Stimulated activated CD8-positive, alpha-beta memory T cell treated with anti-CD3 and anti-CD28 coated beads, Interleukin-15, amount 100 ng/mL, for 24 hours (primary cell): ENCODE measurements at places on chromosomes 4 and X.

DNA sequence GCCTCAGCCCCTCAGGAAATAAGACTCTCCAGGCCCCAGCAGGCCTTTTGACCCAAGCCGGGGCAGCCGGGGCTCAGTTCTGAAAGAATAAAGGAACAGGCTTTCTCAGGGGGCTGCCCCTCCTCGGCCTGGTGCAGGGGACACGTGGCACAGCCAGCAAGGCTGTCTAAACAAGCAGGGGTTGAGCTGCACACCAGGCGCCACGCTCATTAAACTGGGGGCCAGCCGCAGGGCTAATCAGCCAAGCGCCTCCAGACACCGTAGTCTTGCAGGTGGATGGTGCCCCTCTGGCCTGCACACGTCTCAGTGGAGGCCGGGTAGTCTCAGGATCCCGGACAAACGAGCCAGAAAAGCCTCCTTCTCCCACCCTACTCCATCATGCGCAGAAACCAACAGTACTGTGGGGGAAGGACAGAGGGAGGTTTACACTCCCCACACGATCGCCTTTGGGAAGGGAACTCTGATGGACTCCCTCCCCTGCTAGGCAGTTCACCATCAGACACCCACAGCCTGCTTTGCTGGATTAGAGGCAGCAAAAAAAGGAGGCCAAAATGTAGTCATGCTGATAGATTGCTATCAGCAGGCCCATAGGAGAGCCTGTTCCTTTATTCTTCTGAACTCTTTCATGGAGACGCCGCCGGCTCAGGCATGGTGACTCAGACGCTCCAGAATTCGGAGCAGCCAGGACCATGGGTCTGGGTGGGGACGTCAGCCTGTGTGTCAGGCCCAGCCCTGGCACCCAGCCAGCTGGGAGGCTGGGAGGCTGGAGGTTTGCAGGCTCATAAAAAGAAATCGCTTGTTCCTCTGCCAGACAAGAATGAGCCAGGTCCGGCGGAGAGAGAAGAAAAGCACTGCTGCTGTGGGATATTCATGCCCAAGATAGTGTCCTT, 342.4 kb downstream of the BCOR start:
- DNase-seq = no peak

GRCh38 chr4:104429150-104429741, 65.4 kb downstream of the CXXC4 start:
- DNase-seq = no peak

DNA sequence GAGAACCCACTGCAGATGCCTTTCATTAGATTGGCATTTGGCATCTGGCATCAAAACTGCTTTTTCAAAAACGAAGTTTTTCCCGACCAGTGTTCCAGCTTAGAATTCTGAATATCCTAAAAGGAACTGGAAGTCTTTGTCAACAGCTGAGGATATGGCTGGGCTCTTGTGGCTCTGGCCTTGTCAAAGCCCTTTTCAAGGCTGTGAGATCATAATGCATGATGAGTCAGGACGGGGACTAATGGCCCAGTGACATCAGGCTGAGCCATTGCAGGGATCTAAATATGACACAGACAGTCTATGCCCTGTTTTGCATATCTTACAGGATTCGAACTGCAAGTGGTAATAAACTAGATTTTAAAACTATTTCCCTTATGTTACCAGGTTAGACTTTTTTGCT, 306.4 kb downstream of the PTTG2 start:
- no peak for DNase-seq

DNA sequence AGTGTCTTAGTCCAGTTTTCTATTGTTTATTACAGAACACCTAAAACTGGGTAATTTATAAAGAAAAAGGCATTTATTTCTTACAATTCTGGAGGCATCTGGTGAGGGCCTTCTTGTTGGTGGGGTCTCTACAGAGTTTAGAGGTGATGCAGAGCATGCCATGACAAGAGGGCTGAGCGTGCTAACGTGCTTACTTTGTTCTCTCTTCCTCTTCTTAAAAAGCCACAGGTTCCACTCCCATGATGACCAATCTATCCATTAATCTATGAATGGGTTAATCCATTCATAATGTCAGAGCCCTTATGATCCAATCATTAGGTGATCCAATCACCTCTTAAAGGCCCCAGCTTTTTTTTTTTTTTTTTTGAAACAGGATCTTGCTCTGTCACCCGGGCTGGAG, 291.5 kb upstream of the GALNTL6 start:
- no peak for DNase-seq

GRCh38 chr4:119008761-119009160, 120.1 kb downstream of the SYNPO2 start:
- no peak for DNase-seq

DNA sequence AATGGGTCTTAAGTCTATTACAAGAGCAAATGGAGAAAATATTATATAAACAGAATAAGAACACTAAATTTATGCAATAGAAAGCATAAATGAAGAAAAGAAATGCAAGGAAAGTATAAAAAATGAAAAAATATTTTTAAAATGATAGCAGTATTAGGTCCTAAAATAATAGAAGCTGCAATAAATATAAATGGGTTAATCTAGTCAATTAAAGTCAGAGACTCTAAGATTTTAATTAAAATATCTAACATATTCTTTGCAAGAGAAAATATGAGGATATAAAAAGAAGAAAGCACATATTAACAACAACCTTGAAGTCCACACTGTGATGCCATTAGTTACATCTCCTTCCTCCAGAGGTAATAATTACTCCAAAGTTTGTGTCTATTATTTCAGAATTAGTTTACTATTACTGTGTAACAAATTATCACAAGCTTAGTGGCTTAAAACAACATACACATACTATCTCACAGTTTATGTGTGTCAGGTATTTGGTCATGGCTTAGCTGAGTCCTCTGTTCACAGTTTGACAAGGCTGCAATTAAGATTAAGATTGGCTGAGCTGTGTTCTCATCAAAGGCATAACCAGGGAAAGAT, 174.9 kb downstream of the NAA11 start:
- DNase-seq = no peak

DNA sequence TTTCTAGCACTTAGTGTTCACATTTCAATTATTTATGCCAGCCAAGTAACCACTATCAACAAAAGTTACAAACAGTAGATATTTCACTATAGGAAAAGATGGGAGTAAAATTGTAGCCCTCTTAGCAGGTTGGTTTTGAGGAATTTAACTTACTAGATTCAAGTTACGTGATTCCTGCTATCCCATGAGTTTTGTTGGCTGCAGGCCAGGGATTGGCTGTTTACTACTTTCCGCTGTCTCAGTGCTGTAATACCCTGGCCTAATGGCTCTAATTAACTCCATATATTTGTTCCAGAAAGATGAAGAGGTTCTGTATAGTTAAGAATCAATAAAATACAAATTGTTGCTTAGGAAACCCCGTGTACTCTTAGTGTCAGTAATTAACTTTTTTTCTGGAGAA, 55.5 kb upstream of the MAGED1 start:
- no peak for DNase-seq

DNA sequence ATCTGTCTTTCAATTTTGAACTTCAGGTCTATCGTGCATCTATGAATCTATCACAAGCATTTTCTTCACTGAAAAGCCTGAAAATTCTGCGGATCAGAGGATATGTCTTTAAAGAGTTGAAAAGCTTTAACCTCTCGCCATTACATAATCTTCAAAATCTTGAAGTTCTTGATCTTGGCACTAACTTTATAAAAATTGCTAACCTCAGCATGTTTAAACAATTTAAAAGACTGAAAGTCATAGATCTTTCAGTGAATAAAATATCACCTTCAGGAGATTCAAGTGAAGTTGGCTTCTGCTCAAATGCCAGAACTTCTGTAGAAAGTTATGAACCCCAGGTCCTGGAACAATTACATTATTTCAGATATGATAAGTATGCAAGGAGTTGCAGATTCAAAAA, 19.7 kb downstream of the TLR7 start:
- DNase-seq = no peak

GRCh38 chrX:101493225-101493624, 8.0 kb downstream of the ARMCX4 start:
- no peak for DNase-seq

DNA sequence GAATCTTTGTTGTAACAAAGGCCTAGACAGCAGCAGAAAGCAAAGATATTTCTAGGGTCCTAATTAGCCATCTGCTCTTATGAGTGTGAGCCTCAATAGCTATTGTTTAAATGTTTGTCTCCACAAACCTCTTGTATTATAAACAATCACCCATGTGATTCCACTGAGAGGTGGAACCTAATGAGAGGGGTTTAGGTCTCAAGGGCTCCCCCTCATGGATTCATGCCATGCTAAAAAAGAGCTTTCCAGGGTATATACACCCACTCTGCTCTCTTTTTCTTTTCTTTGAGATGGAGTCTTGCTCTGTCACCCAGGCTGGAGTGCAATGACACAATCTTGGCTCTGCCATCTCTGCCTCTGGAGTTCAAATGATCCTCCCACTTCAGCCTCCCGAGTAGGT, 42.1 kb downstream of the TRIM61 start:
- DNase-seq = no peak

- no peak for DNase-seq
These were observed 7.4 kb downstream of the APOO start for GRCh38 chrX:23900220-23900797.

DNA sequence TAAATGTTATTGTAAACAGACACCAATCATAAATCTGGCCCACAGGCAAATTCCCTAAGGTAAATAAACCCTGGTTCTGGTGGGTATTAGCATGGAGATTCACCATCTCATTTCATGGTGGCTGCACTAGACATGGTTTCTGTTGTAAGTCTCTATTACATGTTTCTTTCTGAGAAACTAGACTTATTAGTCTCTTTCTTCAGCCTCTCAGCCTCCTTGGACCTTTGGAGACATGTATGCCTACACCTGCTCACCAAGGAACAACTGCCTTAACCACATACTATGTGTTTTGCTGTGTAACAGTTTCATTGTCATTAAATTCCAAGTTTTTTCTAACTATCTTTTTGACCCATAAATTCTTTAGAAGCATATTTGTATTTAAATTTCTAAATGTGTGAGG, 13.1 kb downstream of the DDIT4L start:
- DNase-seq = no peak

DNA sequence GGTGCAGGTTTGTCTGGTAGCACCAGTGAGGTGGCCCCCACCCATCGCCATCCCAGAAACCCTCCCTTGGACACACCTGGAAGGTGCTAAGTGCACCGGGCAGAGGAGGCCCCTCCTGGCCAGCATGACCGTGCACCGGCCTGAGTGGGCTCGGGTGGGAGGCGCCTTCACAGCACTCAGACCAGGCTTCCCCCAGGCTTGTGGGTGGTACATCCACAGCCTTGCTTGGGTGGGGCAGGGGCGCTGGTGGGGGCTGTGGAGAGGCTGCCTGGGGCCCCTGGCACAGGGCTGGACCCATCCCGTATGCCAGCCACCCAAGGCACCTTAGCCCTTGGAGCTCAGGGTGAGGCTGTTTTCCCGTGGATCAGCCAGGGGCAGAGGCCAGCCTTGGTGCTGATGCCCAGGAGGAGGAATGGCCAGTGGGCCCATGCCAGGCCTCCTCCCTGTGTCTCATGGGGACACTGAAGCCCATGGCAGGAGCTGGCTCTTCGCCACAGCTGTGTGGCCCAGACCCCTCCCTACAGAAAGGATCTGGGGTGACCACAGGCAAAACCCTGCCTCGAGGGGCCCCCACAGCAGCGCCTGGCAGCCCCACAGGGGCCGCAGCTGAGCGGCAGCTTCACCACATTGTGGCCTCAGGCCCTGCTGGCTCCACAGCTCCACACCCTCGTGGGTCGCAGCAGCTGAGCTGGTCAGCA, 21.4 kb downstream of the NKX1-1 start:
- DNase-seq = no peak

DNA sequence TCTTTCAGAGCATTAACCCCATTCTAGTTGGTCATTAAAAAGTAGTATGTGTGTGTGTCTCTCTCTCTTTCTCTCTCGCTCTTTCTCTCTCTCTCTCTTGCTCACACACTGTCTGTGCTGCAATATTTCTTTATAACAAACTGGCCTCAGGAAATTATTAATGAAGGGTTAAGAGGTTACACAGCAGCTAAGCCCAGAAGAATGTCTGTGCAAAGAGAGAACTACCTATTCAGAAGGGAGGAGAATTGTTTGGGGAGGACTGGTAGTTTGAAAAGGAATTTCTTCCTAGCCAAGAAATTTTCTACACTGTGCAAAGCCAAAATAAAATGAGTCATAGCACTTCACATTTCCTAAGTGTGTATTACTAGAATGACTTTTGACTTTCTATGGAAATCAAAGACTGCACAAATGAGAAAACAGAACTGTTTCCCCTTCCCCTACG, 22.2 kb downstream of the PDGFC start:
- no peak for DNase-seq

DNA sequence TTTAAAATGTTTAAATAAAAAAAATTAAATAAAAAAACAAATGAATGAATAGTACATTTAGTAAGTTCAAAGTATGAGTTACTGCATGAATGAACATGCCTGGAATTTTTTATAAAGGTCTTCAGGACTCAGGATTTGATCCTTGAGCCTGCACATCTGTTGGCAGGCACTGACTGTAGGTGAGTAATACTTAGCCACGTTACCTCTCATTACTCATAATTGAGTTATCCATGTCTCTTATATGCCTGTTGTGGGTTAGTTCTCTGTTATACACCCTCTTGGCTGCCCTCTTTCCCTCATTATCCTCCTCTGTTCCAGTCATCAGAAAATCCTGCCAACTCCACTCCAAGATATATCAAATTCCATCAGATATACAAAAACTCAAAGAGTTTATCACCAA, 276.0 kb downstream of the FBXW7 start:
- no peak for DNase-seq

GRCh38 chr4:161172396-161173026, 991.3 kb downstream of the FSTL5 start:
- no peak for DNase-seq

- DNase-seq = no peak
These were observed 276.5 kb upstream of the GK2 start for GRCh38 chr4:79684516-79684915.

GRCh38 chrX:101287402-101287801, 3.7 kb downstream of the TAF7L start:
- DNase-seq = no peak

DNA sequence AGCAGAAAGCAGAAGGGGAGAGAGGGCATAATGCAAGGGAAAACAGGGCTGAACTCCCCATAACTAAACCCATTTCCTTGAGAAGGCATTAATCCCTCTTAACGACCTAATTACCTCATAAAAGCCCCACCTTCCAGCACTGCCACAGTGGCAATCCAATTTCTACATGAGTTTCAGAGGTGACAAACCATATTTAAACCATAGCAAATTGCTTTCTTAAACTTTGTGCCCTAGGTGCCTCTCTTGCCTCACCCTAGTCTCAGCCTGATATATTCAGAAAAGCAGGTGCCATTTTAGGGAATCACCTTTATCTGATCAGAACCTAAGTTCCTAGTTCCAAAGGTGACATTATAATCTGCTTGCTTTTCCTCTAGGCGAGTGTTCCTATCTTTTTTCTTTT, 48.9 kb downstream of the SLC34A2 start:
- DNase-seq = no peak

DNA sequence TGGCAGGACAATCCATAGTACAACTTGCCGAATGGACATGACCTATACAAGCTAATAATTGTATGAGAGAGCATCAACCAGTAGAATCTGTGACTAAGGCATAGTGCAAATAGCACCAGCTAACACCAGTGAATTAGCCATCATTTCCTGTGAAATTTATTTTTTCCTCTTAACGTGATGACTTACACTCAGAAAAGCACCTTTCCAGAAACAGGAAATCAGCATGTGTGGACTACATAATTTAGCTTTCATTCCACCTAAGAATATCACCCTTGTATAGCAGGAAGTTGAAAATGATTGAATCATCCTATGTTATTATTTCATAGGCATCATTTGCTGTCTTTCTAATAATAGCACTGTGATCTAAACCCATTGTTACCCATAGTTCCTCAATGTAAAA, 1393.4 kb upstream of the PCDH7 start:
- DNase-seq = no peak

GRCh38 chr4:84503495-84504437, 4.7 kb upstream of the NKX6-1 start:
- DNase-seq = no peak
